SK-N-MC (cell line): ENCODE measurements at places on chromosomes 16 and 17.

- DNase-seq, result no peak
Observed at GRCh38 chr17:2138318-2138717, 83.4 kb downstream of the HIC1 start.

GRCh38 chr17:6651354-6651918 is at the start of the genes C17orf100 and MED31:
TSS of gene C17orf100 (plus strand) at chr17:6651762. CDS start at chr17:6651914, 152 bp downstream.
TSS of gene MED31 (minus strand) at chr17:6651605. CDS start at chr17:6651528, 77 bp downstream.
- DNase-seq, result no peak

- no peak for DNase-seq
Observed at GRCh38 chr17:33438139-33438538, 145.0 kb upstream of the ASIC2 start.

DNA sequence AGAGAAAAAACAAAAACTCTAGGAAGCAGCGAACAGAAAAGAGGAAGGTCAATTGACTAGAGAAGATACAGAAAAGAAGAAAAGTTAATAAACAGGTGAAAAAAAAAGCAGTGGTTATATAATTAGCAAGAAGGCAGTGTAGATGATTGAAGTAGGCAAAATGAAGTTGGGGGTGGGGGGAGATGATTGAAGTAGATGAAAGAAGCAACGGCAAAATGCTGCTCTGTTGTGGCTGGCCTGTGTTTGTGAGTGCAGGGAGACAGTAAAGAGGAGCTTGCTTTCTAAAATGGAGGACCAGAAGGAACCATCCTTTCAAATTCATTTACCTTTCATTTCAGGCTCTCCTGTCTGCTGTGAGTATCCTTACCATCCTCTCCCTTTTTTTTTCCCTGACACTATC is 3.6 kb downstream of the EVI2B start:
- DNase-seq, result no peak

DNA sequence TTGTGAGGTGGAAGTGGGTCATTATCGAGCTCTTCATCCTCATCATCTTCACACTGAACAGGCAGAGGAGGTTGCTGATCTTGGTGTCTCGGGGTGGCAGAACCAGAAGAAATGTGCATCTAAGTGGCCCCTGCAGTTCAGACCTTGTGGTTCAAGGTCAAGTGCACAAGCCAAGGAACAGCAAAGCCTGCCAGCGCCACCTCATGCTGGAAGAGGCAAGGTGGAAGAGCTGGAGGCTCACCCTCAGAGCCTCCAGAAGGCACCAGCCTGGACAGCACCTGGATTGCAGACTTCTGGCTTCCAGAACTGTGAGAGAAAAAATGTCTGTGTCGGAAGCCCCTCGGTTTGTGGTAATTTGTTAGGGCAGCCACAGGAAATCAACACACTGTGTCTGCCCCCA is 32.7 kb downstream of the IFT140 start:
- DNase-seq, result no peak

GRCh38 chr16:1991948-1992703 is 2.4 kb downstream of the SYNGR3 start:
- peak; percentile 39 for DNase-seq

- no peak for DNase-seq
Observed at GRCh38 chr16:89046491-89046890, 47.2 kb upstream of the ACSF3 start.

- DNase-seq, result no peak
Observed at GRCh38 chr16:86681031-86681756, 102.8 kb downstream of the FOXL1 start.

GRCh38 chr17:73447319-73447718 is 135.5 kb upstream of the CDC42EP4 start:
- DNase-seq, result no peak

- DNase-seq, result no peak
Observed at GRCh38 chr17:15392326-15392741, 50.9 kb upstream of the TEKT3 start.

GRCh38 chr16:88005181-88005581 is 53.9 kb downstream of the BANP start:
- no peak for DNase-seq

DNA sequence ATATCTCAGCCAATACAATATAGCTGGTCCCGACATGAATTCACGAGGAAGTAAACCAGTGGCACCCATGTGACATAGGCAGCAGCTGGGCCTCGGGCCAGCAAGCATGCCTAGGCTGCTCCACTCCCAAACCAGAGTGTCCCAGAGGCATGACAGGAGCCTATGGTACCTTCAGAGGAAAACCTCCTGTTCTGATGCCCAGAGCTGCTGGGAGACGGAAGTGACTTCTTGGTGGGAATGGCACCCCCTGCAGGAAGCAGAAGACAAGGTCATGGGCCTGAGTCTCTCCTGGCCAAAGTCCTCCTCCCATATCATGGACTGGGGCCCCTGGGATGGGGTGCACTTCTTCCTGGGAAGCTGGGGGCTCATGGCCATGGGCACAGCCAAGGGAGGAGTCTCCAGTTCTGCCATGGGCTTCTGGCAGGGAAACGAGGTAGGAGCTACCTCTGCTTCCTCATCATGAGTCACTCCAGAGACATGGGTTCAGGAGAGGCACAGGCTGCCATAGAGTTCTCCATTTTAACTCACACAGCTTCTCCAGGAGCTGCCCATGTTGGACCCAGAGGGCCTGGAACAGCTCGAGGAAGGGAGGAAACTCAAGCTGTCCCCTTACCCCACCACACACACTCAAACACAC is 13.4 kb downstream of the FBF1 start:
- no peak for DNase-seq

DNA sequence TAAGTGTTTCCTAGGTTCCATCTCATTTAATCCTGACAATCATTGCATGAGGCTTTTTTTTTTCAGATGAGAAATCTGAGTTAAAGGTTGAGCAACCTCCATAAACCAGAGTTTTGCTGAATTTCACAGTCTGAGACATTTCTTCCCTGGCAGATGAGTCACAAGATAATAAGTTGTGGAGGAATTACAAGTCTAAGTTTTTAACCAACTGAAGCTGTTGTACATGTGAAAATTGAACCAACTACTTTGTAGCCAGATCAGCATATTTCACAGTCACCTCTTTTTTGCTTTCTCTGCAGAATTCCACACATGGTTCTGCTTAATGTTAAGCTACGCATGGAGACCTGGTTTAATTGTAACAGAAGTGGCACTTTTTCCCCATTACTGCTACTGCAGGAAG is 765.6 kb downstream of the CDH11 start:
- DNase-seq, result peak; percentile 82

DNA sequence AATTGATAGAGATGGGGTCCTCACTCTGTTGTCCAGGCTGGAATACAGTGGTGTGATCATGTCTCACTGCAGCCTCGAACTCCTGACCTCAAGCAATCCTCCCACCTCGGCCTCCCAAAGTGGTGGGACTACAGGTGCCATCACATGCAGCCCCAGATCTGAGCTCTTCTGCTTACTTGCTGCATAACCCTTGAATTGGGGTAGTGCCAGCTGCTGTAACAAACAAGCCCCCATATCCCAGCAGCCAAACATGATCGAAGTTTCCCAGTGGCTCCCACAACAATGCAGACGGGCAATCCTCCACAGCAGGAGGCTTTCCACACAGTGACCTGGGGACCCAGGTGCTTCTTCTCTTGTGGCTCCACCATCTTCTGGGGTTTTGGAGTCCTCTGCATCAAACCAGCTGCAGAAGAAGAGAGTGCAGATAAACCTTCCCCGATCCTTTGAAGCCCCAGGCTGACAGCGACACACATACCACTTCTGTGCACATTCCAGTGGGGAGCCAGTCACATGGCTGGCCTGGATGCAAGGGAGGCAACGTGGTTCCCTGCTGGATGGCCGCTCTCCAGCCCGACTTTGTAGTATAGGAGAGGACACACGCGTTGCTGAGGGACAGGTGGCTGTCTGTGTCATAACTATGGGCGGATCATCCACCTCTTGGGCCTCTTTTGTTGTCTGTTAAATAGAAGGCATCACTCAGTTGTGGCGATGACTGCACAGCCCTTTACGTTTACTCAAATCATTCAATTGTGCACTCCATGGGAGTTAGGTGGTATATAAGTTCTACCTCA is 16.7 kb downstream of the SBK1 start:
- no peak for DNase-seq

- no peak for DNase-seq
Observed at GRCh38 chr16:52545222-52545897, 1.6 kb downstream of the TOX3 start.

GRCh38 chr17:79365836-79366770 is 244.7 kb downstream of the RBFOX3 start:
- DNase-seq, result no peak

DNA sequence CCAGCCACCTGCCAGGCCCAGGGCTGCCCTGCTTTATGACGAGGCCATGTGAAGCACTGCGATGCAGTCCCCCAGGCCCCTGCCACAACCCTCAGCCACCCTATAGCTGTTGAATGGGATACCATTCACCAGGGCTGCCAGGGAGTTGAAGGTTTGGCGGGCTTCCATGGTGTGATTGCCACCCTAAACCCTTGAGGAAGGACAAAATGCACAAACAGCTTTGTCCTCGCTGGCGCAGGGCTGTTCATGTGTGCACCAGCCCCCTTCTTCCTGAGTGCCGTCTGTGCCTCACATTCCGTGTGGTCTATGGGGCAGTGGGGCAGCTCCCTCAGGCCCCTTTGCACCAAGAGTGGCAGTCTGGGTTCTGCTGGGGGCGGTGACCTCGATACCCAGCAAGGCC is 25.3 kb downstream of the NARF start:
- DNase-seq, result no peak

GRCh38 chr16:31880322-31880979 is 6.8 kb downstream of the ZNF267 start:
- no peak for DNase-seq

- DNase-seq, result no peak
Observed at GRCh38 chr17:70308618-70309017, 139.3 kb downstream of the KCNJ2 start.

DNA sequence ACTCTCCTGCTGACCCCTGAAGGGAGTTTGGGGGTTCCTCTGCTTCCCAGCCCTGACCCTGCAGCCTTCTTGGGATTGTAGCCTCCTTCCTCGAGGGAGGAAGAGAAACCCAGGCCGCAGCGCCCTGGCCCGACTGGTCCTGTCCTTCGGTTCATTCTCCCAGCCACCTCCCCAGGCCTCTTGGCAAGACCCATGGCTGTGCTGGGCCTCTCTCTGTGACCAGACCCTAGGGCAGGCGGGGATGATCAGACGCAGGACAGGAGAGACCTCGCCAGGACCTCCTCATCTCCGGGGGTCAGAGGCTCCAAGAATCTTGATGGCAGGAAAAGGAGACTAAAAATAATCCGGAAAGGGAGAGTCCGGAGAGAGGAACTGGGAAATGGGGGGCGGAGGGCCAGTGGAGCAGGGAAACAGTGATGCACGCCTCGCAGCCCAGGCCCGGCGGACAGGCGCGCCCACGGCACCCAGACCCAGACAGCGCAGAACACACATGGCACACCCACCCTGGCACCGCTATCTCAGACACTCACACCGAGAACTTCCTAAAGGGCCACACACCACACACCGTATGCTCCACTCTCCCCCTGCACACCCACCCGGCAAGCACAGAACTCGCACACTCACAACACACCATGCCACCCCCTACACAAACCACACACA is 1.2 kb downstream of the ARHGEF15 start:
- DNase-seq, result no peak

DNA sequence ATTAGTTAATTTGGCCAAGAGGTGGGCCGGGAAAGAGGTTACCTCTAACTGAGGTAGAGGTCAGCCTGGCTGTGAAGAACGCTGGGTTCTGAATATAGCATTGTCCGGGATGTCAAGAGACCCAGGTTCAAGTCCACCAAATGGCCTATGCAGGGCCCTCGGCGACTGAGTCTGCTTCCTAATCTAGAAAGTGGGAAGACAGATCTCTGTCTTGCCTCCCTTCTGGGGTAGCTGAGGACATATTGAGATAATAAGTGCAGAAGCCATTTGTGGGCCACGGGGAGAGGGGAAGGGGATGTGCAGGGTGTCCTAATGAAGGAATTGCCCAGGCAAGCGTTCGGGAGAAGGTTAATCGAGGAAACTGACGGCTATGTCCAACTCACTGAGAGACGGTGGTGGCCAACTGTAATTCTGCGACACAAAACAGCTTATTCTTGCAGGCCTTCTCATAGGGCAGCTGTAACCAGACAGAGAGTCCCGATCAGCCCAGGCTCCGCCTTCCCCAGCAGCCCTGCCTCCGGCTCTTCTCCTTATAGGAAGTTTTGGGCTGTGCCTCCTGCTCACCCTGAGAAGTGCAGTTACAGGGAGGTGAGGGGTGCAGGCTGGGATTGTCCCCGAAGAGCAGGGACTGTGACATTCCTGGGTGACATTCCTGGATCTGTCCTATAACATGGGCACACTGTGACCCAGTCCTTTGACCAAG is 15.9 kb downstream of the HASPIN start:
- no peak for DNase-seq

DNA sequence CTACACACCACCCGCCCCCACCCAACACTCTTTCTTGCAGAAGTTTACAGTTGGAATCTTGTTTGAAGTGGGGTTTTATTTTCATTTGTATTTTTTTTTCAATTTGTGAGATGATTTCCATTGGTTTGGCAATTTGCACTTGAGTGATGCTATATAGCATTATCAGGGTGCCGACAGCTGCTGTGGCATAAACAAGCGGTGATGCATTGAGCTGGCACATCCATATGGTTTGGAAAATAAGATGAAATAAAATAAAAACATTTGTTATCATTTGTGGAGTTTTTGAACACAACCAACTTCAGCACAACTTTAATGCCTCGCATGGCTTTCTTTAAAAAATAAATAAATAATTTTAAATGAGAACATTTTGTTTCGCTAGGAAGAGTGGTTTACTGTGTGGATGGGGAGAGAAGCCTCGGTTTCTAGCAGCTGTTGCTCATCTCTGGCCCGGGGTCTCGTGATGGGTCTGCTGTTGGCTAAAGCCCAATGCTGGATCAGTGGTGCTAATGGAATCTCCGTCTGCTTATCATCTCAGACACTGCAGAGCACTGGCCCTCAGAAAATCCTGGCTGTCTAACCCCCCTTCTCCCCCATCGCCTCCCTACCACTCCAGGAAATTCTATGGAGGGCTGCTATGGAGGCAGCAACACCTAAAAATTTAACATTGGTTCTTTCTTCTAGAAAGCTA is 192.3 kb upstream of the MAF start:
- no peak for DNase-seq

- DNase-seq, result no peak
Observed at GRCh38 chr16:88969361-88969831, 7.6 kb downstream of the CBFA2T3 start.

GRCh38 chr17:4057731-4058130 is 85.1 kb downstream of the ZZEF1 start:
- DNase-seq, result no peak

- no peak for DNase-seq
Observed at GRCh38 chr17:45430738-45431530, 1.7 kb downstream of the ARHGAP27 start.

DNA sequence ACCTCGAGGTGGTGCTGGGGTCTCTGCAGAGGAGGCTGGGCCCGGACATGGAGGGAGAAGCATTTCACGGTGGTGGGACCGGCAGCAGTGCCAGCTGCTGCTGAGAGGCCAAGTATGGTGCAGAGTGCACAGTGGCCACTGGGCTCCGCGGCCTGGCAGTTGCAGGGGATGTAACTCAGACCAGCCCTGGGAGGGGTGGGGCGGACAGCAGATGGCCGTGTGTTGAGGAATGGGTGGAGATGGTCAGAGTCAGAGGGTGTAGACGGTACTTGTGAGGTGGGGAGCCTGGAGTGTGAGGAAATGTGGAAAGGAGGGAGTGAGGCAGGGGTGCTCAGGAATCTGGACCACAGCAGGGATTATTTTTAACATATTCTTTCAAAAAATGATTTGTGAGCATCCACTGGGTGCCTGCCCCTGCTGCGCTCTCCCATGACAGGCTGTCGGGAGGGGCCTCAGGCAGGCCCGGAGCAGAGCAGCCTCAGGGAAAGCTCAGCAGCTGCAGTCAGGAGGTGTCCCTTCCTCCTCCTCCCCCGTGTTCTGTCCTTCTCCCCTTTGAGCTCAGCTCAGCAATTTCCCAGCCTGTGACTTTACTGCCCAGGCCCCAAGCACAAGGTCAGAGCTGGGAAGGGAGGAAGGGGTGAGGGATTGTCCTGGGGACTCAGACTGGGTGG is 113.1 kb downstream of the RAP1GAP2 start:
- no peak for DNase-seq
